ENCODE measurements at places on chromosomes 7 and 10.

- no peak for DNase-seq
Observed at GRCh38 chr7:155343661-155344121, 46.0 kb downstream of the INSIG1 start.

DNA sequence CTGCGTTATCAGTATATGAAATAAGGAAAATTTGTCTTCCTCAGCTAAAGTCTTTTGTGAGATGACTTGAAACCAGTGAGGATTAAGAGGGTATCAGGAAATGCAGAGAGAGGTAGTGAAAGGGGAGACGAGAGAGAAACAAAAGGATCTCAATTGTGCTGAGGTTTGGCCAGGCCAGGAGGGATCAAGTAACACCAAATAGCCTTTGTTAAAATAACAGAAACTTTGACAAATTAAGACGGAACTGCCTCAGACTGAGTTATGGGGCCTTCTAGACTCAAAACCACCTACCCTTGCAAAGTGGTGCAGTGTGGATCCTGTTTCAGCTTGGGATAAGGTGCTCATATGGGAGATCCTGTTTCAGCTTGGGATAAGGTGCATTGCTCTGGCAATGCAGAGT lies 263.1 kb downstream of the CREB5 start:
- no peak for DNase-seq

DNA sequence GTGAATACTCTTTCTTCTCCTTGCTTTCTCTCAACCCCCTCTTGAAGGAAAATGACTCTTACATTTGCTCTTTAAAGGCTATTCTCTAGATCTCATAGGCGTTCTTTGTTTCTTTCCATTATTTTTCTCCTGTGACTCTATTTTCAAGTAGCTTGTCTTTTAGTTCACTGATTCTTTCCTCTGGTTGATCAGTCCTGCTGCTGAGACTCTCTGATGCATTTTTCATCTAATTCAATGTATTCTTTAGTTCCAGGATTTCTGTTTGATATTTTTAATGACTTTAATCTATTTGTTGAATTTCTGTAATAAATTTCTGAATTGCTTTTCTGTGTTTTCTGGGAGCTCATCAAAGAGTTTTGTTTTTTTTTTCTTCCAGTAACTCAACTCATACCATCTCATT lies 397.7 kb downstream of the CNTNAP2 start:
- no peak for DNase-seq

GRCh38 chr10:43230101-43230908 lies 36.6 kb downstream of the RASGEF1A start:
- DNase-seq = no peak

DNA sequence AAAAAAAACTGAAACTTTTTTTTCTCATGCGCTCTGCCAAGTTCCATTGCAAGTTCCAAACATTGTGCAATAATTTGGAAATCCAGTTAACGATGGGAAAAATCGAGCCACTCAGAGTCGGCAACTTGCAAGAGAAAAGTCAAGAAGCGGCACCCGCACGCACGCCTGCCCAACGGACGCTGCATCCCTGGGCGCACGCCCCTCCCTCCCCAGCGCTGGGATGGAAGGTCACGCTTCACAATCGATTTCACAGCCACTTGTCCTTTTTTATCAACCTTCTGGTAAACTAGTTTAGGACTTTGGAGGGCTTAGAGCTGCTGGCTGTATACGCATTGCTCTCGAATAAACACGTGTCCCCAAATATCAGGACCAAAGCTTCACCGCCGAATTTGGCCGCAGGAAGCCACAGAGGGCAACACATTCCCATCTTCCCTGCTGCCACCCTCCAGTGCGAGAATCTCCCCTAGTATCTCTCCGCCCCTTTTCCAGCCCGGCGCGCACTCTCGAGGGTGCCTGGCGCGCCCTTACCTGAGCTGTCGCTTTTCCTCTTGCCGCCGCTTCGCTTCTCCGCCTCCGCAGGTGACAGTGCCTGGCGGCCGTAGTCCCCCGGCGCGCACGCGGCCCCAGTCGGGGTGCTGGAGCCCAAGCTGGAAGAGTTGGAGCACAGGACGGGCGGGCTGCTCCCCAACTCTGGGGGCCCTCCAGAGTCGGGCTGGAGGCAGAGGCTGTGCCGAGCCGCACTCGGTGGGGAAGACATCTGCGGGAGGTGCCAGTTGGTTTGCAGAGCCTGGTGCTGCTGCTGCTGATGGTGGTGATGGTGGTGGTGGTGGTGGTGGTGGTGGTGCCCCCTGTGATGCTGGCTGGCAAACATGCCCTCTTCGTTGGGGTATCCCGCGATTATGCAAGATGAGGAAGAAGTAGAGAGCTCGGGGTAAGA lies 857 bp downstream of the MEOX2 start:
- no peak for DNase-seq
